Activated CD4-positive, alpha-beta T cell treated with anti-CD3 and anti-CD28 coated beads for 24 hours (primary cell): ENCODE measurements at places on chromosomes 16 and 17.

DNA sequence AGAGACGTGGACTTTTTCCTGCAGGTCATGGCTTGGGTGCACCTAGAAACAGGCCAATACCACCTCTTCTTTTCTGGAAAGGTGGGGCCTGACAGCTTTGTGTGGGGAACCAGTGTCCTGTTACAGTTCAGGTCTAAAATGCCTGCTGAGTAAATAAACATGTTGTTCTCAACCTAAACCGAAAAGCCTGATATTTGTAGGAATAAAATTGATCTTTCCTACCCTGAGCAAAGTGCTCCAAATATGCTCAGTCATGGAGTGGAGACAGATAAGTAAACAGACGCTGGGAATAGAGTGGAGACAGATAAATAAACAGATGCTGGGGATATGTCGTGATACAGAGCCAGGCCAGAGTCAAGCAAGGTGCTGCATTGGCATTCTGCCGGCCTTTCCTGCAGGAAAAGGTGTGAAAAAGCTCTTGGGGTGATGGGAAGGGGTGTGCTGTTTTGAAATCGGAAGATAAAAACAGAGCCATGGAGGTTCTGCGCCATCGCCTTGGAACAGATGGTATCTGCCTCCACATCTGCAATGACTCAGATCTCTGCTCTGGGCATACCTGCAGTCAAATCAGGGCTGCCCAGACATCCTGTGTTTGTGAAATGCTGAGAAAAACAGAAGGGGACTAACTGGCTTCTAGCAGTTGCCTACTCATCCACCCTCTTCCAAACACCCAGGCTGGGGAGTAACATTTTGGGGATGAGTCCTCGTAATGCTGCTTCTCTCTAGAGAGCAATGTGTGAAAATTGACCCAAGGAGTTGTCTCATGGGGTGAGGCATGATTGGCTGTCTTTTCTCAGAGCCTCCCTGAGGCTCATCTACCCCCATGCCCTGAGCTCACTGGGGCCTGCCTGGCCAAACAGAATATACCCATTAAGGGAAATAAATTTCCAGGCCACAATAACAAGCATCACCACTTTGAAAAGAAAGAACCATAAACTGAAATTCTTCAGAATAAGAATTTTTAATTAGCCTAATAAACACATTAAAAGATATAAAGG is 16.8 kb upstream of the TRPV2 start:
- no peak for DNase-seq

- DNase-seq, result no peak
Measured at GRCh38 chr17:2062571-2063183, 7.8 kb downstream of the HIC1 start.

GRCh38 chr16:1929578-1930337 is 11.5 kb upstream of the HS3ST6 start:
- DNase-seq, result peak; percentile 90

DNA sequence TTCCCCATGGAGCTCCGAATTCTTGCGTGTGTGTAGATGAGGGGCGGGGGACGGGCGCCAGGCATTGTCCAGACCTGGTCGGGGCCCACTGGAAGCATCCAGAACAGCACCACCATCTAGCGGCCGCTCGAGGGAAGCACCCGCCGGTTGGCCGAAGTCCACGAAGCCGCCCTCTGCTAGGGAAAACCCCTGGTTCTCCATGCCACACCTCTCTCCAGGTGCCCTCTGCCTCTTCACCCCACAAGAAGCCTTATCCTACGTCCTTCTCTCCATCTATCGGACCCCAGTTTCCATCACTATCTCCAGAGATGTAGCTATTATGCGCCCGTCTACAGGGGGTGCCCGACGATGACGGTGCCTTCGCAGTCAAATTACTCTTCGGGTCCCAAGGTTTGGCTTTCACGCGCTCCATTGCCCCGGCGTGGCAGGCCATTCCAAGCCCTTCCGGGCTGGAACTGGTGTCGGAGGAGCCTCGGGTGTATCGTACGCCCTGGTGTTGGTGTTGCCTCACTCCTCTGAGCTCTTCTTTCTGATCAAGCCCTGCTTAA is 617 bp upstream of the SENP3 start:
- peak; percentile 67 for DNase-seq

GRCh38 chr17:14318918-14319205 is 18.0 kb downstream of the HS3ST3B1 start:
- DNase-seq, result no peak

- no peak for DNase-seq
Measured at GRCh38 chr16:7140899-7141298, 191.7 kb upstream of the RBFOX1 start.

- DNase-seq, result no peak
Measured at GRCh38 chr17:82148997-82149396, 51.0 kb upstream of the FASN start.

DNA sequence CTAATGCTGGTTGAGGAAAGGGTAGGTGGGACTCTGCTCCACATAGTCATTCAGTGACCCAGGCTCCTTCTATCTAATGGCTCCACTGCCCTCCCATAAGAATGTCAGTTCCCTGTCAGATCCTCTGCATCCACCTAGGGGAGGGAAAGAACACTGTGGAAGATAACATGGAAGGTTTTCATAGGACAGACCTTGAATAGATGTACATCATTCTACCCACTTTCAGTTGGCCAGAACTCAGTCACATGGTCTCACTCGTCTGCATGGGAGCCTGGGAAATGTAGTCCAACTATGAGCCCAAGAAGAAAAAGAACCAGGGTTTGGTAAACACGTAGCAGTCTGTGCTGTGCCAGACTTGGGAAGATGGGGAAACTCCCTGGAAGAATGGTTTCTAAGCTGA is 27.1 kb upstream of the SCNN1B start:
- no peak for DNase-seq

DNA sequence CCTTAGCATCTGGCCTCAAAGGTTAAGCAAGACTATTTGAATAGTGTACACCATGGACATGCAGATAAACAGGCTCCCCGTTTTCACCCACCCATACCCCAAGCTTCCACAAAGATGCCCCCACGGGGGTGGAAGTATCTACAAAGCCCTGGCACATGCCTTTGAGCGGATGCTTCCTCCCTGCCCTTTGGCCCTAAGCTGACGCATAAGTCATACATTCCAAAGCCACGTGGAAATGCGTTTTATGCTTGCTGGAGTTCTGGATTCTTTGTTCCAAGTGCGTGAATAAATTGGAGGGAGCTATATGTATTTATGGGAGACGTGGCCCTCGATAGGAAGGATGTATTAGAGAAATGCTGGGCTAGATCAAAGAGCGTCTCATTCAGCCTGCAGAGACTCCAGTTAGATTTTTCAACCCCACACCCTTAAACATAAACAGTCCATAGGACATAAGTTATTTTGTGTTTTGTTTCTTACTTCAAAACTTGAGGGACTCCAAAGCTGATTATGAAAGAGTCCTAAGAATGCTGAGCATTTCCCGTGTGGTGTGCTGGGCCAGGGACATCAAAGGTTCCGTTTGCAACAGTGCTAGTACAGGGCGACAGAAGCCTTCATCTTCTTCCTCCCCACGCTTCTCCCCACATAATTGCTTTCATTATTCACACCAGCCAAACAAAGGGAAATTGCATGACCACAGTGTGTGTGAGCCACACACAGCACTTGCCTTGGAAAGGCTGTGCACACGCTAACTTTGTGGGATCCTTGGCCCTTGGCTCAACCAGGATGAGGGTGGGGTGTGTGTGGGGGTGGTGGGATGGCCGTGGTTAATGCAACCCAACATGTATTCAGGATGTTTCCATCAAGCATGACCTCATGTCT is 73.6 kb downstream of the WIPI1 start:
- DNase-seq, result no peak

DNA sequence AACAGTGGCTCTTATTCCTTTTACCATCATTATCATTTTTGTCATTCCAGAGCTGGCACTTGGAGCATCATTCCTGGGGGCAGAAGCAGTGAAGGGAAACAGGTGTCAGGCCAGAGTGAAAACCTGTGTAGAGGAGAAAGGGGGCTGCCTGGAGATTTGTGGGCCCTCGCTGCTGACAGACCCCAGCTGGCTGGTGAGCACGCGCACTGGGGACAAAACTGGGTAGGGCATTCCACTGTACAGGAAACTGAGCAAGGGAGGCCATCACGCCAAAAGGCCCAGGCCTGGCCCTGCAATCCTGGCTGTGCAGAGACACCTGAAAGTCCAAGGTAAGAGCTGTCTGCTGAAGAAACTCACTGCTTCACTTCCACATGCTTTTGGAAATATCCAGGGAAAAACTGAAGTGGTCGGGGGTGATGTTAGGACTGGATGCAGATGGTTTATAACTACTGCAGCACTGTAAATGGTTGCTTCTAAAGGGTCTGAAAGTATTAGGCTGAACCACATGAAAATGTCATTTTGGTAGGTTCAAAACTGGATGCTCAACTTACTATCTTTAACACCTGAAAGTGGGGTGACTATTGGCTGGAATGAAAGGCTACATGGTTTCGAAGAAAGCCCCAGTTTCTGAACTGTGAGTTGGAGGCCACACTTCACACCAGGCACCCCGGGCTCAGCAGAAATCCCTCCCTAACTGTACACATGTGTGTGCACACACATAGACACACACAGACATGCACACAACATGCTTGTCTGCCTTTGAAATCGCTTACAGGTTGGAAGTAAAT is 225.0 kb downstream of the C16orf78 start:
- no peak for DNase-seq

DNA sequence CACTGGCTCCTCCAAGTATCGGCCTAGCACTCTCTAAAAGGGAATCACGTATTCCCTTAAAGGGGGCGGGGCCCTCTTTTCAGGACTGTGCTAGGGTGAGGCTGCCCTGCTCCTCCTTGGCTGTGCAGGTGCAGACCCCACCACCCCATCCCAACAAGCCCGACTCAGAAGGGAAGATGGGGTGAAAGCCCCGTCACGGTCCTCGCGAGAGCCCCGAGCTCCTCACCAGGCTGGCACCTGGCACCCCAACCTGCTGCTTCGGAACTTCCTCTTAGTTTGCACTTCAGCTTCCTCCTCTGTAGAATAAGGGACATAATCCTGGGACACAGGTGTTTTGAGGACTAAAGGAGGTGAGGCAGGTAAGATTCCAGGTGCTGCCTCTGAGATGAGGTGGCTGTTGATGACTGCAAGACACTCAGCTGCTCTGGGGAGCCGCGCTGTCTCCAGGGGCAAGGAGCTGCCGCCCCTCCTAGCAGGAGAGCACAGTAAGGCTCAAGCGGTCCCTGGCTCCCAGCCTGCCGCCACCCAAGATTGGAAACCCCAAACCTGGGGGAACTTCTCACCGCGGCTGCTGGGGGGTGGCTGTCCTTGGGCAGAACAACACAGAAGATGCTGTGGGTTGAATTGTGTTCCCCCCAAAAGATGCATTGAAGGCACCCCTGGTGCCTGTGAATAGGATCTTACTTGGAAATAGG is 88.8 kb downstream of the MGAT5B start:
- DNase-seq, result no peak

GRCh38 chr17:78048346-78049292 is 79.9 kb downstream of the TMC6 start:
- no peak for DNase-seq

DNA sequence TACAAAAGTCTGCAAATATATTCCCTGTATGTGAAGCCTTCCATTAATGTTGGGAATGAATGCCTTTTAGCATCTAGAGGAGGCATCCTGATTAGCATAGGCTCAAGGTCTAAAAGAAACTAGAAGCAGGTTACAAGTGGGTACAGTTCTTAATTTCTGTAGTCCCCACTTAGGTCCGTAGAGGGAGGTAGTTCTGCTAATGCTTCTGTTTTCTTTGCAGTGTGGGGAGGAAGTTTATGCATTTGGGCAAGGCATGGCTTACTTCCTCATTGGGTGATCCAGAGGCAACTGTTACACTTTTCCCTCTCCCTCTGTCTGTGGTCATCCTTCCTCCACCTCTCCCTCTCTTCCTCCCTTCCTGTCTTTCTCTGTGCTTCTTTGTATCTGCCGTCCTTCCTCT is 108.4 kb upstream of the ZKSCAN2 start:
- no peak for DNase-seq

DNA sequence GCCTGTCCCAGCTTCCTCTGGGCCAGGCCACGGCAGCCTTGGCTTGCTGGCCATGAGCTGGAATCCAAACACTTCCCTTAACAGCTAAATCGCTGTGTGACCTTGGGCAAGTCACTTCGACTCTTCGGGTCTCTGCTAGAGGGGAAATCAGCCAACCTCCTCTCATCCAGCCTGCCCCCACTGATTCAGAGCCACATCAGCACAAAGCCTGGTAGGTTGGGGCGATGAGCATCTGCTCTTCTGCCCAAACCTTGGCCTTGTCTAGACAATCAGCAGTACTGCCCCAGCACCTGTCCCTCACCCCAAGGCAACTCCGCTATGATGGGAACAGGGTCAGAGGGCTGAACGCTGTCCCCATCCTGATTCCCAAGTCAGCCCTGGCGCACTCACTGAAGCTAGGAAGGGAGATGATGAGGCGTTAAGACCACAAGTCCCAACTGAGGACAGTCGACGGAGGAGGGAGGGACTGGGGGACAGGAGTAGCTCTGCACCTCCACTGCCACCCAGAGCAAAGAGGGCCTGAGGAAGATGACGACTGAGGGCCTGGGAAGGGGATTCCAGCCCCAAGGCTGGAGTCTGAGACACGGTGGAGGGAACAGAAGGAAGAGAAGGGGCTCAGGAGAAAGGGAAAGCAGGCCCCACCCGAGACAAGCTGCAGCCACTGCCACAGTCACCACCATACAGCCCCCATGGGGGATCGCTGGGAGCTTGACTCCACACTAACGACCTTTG is 1.3 kb downstream of the CLUH start:
- DNase-seq, result no peak

GRCh38 chr16:8032406-8032805 is 557.9 kb downstream of the TMEM114 start:
- DNase-seq, result no peak

- DNase-seq, result no peak
Measured at GRCh38 chr17:56160422-56160821, 7.1 kb downstream of the ANKFN1 start.

DNA sequence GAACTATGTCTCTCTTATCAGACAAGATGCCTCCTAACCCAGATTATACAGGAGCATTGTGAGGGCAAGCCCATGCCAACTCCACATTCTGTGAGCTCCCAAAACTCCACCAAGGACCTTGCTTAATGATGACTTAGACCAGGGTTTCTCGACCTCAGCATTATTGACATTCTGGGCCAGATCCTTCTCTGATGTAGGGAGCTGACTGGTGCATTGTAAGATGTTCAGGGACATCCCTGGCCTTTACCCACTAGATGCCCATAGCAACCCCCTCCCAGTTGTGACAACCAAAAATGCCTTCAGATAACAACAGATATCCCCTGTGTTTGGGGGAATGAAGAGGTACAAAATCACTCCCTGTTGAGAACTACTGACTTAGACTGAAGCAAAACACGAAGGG is 43.6 kb downstream of the HOXB1 start:
- no peak for DNase-seq

DNA sequence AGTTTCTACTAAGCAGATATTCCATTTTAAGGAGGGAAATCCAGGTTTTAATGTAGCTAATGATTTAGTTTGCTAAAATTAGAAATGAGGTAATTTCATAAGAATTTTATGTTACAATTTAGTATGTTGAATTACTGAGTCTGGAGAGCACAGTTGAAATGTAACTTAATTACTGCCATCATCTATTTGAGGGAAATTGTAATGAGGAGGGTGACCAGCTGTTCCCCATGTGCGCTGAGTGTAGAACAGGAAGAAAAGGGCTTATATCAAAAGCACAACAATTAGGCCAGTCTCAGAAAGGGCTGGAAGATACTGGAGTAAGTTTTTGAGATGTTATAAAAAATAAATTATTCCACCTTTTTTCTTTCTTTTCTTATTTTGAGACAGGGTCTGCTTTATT is 735.1 kb upstream of the GOT2 start:
- DNase-seq, result no peak

GRCh38 chr16:2749476-2749875 is 3.0 kb upstream of the SRRM2 start:
- no peak for DNase-seq

- DNase-seq, result no peak
Measured at GRCh38 chr16:74113545-74113944, 183.1 kb upstream of the PSMD7 start.
